ENCODE measurements at places on chromosomes 5 and 9.

GRCh38 chr5:106860398-106861044, 810.2 kb downstream of the EFNA5 start:
- DNase-seq, result no peak

- DNase-seq, result no peak
Measured at GRCh38 chr5:123645024-123645603, 133.1 kb downstream of the CSNK1G3 start.

- DNase-seq, result no peak
Measured at GRCh38 chr5:16418471-16418922, 47.1 kb downstream of the ZNF622 start.

DNA sequence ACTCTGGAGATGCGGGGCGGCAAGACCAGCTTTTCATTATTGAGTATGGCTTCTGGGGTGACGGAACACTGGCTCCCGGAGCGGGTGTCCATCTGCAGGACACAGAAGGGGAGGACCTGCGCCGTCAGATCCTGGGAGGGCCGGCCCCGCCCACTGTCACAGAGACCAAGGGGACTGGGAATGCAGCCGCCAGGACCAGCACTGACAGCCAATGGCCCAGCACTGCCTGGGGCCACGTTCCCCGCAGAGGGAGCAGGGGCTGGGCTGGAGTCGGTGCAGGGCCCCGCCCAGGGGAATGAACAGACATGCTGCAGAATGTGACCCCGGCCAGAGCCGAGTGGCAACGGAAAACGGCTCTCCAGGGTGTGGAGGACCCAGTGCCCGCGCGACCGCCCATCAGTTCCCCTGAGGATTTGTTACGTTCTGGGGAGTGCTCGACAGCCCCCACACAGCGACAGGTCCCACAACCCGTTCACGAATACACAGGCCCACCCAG, at the start of gene ZDHHC11:
TSS of gene ZDHHC11 (minus strand) at position 476 of the 496 bp plus-strand sequence. CDS start at position 92, 384 bp downstream.
- no peak for DNase-seq

DNA sequence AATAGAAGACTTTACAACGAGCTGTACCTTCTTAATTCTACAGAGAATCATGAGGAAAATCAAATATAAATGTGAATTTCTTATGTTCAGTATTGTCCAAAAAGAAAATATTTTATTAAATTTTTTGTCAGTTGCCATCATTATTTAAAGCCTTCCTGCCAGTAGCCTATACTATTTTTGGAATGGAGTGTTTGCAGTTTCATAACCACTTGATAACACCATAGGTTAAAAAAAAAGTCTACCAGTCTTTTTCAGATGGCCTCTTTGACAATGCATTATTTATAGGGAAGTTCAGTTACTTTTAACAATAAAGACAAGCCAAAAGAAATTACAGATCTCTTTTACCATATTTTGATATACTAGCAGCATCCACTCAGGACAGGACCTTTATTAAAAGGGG, 80.3 kb upstream of the CCDC152 start:
- no peak for DNase-seq

GRCh38 chr9:115068031-115068430, 49.9 kb downstream of the TNC start:
- DNase-seq, result no peak

DNA sequence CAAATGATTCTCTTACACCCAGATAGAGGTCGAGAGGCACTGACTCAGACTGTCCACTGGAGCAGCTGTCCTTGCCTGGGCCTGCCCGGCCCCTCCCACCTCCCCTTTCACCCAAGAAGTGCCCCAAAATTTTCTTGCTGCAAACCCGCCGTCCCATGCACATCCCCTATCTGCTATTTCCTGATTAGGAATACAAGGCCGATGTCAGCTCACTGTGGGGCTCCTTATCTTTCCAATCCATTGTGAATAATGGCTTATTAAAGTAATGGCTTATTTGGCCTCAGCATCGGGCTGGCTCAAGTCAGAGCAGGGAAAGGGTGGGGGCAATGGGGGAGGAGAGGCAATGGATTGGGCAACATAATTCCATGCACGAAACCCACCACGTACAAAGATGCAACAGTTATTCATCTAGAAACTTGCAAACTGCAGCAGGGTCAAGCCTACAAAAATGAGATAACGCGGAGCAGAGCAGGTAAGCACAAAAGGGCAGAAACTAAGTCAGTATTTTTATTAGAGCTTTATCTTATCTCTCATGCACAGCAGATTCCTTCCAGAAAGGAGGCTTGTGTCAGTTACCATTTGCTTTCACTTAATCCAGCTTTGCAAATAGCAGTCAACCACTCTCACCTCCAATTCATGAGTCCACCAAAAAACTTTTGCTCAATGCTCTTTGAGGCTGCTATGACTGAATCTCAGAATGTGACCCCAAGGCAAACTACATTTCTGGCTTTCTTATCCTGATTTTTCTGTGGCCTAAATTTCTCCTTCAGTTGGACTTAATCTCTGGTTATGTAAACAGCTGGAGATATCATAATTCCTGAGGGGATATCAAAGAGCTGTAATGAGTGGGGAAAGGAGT, 138.2 kb upstream of the OSMR start:
- DNase-seq, result no peak

GRCh38 chr5:73816656-73817420, 190.8 kb downstream of the ARHGEF28 start:
- no peak for DNase-seq

- no peak for DNase-seq
Measured at GRCh38 chr5:21809611-21810010, 1043.5 kb downstream of the CDH12 start.

DNA sequence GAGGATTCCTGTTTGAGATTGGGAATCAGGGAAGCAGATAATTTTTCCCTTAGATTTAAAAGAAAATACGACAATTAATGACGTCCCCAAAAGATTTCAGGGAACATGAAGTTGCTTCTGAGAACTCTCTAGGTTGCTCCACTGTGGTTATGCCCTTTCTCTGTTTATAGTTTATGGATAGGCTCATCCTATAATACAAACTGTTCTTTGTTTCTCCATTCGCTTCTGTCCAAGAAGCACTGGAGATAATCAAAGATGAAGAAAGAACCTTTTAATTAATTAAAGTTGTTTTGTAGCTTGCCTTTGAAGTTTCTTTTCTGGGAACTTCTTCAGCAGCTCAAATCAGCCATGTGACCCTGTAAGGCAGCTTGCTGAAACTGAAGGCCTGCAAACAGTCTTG, 87.5 kb downstream of the CHSY3 start:
- DNase-seq, result no peak

- no peak for DNase-seq
Measured at GRCh38 chr9:35487081-35487480, 2.8 kb upstream of the RUSC2 start.

GRCh38 chr9:76013809-76014208, 123.3 kb downstream of the PCSK5 start:
- no peak for DNase-seq

DNA sequence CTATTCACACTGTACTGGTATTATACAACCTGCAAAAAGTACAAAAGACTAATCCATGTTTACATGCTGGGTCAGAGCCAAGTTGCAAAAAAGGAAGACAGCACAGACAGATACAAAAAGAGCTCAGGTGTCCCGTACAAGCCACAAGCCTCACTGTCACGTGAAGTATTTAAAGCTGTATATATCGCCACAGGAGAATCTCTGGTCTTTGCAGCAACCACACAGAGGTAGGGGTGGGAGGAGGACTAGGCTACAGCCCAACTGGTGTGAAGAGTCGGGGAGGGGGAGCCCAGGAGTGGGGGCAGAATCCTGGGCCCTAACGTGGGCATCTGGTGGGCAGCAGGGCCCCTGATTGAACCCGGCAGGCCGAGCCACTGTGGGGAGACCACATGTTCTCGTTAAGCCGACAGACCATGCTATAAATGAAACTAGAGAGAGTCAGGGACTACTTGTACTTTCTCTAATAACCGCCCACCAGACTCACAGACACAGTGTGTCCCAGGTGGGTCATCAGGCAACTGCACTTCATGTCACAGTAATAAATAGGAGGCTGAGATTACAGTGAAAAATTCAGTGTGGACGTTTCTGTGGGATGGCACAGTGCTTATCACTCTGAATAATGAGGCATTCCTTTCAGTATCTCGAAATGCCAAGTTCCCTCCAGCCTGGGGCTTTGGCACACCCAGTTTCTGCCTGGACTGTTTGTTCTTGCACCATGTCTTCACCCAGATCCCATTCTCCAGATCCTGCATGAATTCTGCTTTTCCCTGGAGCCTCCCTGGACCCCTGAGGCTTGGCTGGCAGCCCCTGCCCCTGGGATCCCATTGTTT, 79.3 kb upstream of the SH3PXD2B start:
- peak; percentile 20 for DNase-seq

Measured in Jurkat, Clone E6-1 (cell line).